Spinal cord (tissue), 10 donors: ENCODE measurements at places on chromosomes 3 and 15. TPM values are rescaled to one million over a fixed set of nuclear protein-coding genes. Genes with fewer than 3 reads are reported as not detected.

Gene PLCB2
- total RNA-seq = 12.0 TPM

Gene GOLGA8T
- total RNA-seq = 0.83 TPM

Gene GOLGA6B
- total RNA-seq = not detected

Gene OR5K4
- total RNA-seq = not detected

Gene CXCR6
- 0.30 TPM for total RNA-seq

Gene LRRN1
- total RNA-seq = 49.1 TPM

Gene SLC22A13
- total RNA-seq = 0.50 TPM

Gene IFRD2
- 15.0 TPM for total RNA-seq

Gene CD200
- 38.8 TPM for total RNA-seq

Gene NTRK3
- total RNA-seq = 49.5 TPM

Gene LRTM1
- not detected for total RNA-seq

Gene SLC28A2
- not detected for total RNA-seq

Gene MINDY2
- 48.1 TPM for total RNA-seq

Gene RAB27A
- total RNA-seq = 7.3 TPM

Gene GOLGA8G
- not detected for total RNA-seq

Gene PCLAF
- total RNA-seq = 8.0 TPM

Gene ZNF80
- not detected for total RNA-seq

Gene GLDN
- total RNA-seq = 5.1 TPM

Gene CPLX3
- total RNA-seq = 0.11 TPM

Gene CADPS
- 79.7 TPM for total RNA-seq

Gene ICE2
- 63.8 TPM for total RNA-seq

Gene CEP152
- 6.2 TPM for total RNA-seq

Gene C3orf20
- 0.06 TPM for total RNA-seq

Gene TGFBR2
- total RNA-seq = 76.7 TPM

Gene ATP8B4
- 37.1 TPM for total RNA-seq

Gene TF
- 333 TPM for total RNA-seq

Gene MESP2
- not detected for total RNA-seq
